ENCODE measurements at places on chromosomes 4 and X.

DNA sequence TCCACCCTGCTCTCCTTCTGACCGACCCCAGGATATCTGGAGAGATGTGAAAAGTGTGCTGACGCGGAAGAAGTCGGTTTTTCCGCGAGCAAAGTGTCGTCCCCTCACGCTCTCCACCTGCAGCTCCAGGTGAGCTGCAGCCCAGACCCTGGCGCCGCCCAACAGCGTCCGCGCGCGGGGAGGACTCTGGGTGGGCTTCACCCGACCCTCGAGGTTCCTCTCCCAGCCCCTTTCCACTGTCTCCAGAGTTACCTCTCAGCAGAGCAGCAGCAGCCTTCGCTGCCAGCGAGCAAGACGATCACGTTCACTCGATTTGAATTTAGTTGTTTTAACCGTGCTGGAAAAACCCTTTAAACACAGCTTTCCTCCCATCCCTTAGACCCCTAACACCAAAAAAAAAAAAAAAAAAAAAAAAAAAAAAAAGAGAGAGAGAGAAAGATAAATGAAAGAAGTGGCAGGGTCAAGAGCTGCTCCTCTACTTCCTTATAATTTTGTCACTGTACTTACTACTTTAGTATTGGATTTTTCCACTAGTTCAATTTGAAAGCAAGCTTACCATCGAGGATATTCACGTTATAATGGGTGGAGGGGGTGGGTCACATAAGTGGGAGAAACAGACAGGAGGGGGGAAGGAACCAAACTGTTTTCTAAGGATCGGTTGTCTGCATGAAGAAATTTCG, 758 bp upstream of the NR3C2 start:
- no peak for DNase-seq

GRCh38 chr4:153652051-153652784, 31.9 kb upstream of the TLR2 start:
- no peak for DNase-seq

DNA sequence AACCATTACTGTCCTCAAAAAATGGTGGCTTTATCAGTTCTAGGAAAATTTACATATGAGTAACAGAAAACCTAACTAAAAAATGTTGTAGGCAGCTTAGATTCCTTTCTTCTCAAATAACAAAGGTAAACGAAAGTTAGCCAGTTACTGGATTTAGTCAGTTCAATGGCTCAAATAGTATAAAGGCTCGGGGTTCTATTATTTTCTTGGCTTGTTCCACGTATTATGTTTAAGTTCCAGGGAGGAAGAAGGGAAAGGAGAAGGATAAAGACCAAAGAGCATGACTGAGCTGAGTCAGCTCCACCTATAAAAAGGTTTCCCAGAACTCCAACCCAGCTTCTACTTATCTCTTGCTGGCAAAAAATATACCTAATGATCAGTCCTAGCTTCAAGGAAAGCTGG, 41.0 kb upstream of the MAB21L2 start:
- DNase-seq = no peak

GRCh38 chr4:138509346-138509745, 267.2 kb upstream of the SLC7A11 start:
- DNase-seq = no peak

- no peak for DNase-seq
Observed at GRCh38 chr4:38281371-38282071, 321.3 kb downstream of the PTTG2 start.

GRCh38 chr4:154727540-154727939, 16.3 kb upstream of the LRAT start:
- DNase-seq = no peak

DNA sequence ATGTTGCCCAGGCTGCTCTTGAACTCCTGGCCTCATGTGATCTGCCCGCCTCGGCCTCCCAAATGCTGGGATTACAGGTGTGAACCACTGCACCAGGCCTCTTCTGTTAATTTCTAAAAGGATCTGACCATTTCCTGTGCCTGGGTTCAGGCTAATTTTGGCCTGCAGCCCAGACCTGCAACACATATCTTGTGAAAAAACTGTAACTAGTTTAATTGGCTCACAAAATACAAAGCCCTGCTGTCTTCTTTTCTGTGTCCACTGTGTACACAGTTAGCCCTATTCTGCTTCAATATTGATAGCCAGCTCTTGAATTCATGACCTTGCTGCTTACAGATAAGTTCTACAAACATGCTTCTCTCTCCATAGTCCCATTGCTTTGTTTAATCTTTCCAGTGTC, 753.5 kb downstream of the PDHA2 start:
- no peak for DNase-seq

DNA sequence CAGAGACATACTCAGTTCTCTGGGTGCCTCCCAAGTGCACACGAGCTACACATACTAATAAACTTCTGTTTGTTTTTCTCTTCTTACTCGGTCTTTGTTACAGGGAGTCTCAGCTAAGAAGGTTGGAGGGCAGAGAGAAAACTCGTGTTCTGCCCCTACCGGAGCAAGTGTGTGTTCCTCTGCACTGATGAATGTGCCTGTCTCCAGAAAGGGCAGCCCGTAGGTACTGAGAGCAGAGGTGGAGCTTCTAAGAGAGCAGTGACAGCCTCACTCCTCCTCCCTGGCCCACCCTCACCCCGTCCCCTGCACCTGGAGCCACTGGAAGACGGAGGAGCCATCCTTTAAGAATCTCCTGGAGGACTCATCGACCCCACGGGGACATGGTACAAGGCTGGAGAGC, 67.6 kb downstream of the MTNR1A start:
- no peak for DNase-seq

DNA sequence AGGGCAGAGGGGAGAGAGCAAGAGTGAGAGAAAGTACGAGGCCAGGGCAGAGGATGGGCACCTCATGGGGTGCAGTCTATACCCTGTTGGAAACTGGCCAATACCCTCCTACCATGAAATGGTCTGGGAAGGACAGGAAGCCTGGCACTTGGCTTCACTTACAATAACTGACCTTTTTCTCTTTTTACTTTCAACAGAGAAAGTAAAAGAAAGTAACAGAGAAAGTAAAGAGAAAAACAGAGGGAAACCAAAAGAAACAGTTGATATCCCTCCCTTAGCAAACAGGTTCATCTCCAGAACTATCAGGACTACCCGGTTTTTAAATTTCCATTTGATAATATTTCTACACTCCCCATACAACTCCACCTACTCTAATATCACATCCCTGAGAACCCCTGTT, 20.6 kb downstream of the ARL13A start:
- no peak for DNase-seq

DNA sequence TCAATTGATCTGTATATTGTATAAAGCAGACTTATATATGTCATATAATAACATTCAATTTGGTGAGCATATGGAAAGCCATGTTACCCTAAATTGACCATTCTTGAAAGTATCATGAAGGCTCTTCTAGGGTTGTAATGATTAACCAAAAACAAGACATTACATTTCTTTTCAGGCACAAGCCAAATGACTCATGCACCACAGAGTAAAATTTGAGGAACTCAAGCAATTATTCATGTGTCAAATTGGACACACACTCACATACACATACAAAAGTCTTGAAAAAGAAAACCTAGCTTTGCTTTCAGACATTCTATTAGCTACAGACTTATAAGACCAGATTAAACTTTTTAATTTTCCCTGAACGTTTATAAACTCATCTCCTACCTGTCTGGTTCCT, 146.5 kb upstream of the PCDH18 start:
- DNase-seq = no peak

DNA sequence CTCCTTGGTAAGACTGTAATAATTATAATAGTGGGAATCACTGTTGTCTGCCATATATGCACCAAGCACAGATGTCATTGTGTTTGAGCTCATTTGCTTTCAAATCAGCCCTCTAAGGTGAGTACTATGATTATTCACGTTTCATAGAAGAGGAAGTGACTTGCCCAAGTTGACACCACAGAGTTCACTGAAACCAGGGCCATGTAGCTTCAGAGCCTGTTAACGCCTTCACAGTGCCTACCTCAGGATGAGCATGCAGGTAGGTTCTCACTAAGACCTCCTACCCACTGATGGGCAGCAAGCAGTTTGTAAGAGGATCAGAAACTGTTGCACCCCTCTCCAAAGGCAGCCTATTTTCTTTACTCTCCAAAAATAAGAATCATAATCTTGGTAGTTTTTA, 27.4 kb downstream of the TMPRSS11A start:
- DNase-seq = no peak

- DNase-seq = no peak
Observed at GRCh38 chr4:108947526-108947925, 184.7 kb upstream of the ETNPPL start.

GRCh38 chr4:183424109-183424744, 20.2 kb upstream of the CDKN2AIP start:
- no peak for DNase-seq
